ENCODE measurements at places on chromosomes 2 and 18. TPM values are rescaled to one million over a fixed set of nuclear protein-coding genes. Genes with fewer than 3 reads are reported as not detected.

DNA sequence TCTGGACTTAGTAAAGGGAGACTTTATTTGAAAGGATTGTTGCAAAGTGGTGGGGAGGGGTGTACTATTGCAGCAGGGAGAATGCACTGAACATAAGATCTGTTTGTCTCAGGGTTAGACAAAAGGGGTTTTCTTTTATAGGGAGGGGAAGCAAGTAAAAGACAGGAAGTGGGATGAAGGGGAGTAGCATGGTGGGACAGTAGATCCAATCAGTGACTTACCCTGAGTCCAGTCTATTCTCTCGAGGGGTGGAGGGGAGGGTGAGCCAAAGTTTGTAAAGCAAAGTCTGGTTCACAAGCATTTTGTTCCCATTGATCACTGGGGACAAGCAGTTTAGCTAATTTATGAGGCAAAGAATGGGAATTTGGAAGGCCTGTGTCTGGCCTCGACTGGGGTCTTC lies 35.0 kb upstream of the CYP27C1 start:
- DNase-seq, result no peak

DNA sequence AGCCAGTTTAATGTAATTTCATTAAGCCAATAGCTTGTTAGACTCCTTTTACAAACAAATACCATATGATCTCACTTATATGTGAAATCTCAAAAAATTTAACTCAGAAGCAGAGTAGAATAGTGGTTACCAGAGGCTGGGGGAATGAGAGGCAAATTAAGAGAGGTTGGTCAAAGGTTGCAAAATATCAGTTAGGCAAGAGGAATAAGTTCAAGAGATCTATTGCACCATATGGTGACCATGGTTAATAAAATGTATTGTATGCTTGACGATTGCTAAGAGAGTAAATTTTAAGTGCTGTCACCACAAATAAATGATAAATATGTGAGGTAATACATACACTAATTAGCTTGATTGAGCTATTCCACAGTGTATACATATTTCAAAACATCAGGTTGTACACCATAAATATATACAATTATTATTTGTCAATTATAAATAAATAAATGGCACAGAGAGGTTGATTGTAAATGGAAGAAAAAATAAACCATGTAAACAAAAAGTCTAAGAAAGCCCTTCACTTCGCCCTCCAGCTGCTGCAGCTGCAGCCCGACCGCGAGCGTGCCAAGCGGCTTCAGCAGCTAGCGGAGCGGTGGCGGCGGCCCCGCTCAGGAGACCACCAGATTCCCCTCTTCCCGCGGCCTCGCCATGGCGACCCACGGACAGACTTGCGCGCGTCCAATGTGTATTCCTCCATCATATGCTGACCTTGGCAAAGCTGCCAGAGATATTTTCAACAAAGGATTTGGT lies 23.0 kb upstream of the ACTR2 start:
- no peak for DNase-seq

- DNase-seq, result no peak
Observed at GRCh38 chr2:239731422-239731821, 293.7 kb downstream of the NDUFA10 start.

The GPD2 gene
- polyA plus RNA-seq, result 5.0 TPM

The FAM237A gene
- not detected for polyA plus RNA-seq
